ENCODE measurements at places on chromosomes 16 and 17.

DNA sequence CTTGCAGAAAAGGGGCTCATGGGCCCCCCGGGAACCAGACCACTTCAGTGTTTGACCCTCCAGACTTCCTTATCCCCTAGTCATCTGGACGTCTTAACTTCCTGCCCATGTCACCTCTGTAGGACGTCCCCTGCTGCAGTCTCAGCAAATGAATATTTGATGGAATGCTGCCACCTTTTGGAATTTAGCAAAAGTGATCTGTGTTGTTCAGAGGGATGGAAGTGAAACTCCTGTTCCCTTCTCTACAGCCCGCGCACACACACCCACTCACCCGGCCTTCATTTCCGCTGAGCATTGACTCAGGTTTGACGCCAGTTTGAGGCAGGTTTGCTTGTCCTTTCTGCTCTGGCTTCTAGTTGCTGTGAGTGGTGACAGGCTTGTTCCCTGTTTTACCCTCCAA lies 507.2 kb upstream of the EEF2KMT start:
- DNase-seq, result no peak

GRCh38 chr16:65981057-65981456 lies 385.4 kb upstream of the CDH5 start:
- DNase-seq, result no peak

DNA sequence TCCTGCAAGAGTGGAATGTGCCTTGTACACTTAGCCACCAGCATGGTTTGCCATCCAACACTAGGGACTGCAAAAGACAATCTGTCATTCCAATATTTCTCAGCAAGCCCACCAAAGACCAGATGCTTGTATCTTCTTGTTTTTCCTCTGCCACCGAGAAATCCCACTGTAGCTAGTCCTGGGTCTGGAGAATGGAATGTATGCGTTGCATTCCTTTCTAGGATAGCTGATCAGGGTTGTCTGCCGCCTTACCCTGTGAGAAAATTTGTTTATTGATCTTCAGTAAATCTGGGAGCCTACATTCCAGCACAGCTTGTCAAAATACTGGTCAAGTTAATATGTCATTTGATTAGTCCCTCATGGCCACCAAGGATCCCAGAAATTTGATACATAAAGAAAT lies 28.1 kb upstream of the ADAMTS18 start:
- no peak for DNase-seq

- DNase-seq, result peak; percentile 9
Observed at GRCh38 chr17:76369379-76369778, 15.0 kb upstream of the SPHK1 start.

- peak; percentile 61 for DNase-seq
Observed at GRCh38 chr16:252366-253337, 18.0 kb downstream of the FAM234A start.

- DNase-seq, result peak; percentile 56
Observed at GRCh38 chr17:63949576-63950250, 17.6 kb upstream of the CD79B start.

DNA sequence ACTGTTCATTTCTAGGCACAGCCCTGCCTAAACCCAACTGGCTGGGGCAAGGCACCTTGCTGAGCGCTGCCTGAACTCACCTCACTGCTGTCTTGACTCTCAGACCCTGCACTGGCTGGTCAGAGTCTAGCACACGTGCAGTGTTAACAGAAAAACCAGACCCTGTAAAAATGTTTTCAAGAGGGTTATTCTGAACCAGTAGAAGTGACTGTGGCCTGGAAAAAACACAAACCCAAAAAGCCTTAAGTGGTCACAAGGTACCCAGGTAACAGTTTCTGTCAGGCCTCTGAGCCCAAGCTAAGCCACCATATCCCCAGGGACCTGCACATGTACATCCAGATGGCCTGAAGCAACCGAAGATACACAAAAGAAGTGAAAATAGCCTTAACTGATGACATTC lies 6.1 kb upstream of the EIF4A3 start:
- DNase-seq, result no peak

GRCh38 chr16:75065149-75065505 lies 51.5 kb downstream of the LDHD start:
- no peak for DNase-seq

DNA sequence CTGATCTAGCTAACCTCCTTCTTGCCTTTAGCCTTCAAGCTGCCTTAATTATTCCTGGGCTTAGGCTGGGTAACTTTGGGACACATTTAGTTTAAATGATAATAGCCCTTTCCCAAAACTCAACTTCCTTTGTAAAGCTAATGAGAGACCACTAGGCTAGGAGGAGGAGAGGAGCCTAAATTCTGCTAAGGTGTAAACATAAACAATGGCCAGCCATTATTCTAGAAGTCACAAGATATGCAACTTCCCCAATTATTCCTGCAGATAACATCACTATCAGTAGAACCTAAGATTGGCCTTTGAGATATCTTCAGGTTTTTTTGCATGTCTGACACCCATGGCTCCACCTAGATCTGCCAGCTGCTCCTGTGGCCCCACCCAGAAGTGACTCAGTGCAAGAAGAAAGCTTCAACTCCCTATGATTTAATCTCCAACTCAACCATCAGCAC lies 131.2 kb upstream of the FAM20A start:
- no peak for DNase-seq

GRCh38 chr17:45828582-45829133 lies 16.0 kb upstream of the SPPL2C start:
- DNase-seq, result no peak

- DNase-seq, result no peak
Observed at GRCh38 chr16:51854401-51854951, 692.5 kb downstream of the TOX3 start.

- no peak for DNase-seq
Observed at GRCh38 chr17:27944546-27945332, 51.6 kb upstream of the LYRM9 start.

DNA sequence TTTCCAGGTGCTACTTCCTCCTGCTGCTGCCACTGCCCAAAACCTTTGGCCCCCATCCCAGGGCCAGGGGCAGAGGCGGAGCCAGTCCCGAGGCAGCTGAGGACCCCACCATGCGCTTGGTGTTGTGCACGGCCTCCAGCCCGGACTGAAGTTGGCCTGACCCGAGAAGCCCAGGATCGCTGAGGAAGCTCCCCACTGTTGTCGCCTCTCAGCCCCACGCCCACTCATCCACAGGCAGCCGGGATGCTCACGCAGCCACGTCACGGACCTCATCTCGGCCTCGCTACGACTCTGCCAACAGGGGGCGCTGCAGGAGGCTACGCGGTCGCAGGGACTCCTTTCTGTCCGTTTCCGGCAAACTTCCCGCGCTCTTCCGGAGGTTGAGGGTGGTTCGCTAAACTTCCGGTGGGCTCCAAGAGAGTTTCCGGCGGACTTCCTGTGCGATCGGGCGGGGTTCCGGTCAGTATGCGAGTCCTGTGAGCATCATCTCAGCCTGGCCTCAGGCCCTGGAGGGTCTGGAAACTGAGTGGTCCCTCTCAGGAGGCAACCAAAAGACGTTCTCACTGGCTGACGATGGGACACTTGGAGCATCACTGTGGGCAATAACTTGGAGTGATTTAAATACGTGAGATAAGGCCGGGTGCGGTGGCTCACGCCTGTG lies 12.4 kb downstream of the ZG16B start:
- DNase-seq, result peak; percentile 73

DNA sequence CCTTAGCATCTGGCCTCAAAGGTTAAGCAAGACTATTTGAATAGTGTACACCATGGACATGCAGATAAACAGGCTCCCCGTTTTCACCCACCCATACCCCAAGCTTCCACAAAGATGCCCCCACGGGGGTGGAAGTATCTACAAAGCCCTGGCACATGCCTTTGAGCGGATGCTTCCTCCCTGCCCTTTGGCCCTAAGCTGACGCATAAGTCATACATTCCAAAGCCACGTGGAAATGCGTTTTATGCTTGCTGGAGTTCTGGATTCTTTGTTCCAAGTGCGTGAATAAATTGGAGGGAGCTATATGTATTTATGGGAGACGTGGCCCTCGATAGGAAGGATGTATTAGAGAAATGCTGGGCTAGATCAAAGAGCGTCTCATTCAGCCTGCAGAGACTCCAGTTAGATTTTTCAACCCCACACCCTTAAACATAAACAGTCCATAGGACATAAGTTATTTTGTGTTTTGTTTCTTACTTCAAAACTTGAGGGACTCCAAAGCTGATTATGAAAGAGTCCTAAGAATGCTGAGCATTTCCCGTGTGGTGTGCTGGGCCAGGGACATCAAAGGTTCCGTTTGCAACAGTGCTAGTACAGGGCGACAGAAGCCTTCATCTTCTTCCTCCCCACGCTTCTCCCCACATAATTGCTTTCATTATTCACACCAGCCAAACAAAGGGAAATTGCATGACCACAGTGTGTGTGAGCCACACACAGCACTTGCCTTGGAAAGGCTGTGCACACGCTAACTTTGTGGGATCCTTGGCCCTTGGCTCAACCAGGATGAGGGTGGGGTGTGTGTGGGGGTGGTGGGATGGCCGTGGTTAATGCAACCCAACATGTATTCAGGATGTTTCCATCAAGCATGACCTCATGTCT lies 73.6 kb downstream of the WIPI1 start:
- DNase-seq, result peak; percentile 63

DNA sequence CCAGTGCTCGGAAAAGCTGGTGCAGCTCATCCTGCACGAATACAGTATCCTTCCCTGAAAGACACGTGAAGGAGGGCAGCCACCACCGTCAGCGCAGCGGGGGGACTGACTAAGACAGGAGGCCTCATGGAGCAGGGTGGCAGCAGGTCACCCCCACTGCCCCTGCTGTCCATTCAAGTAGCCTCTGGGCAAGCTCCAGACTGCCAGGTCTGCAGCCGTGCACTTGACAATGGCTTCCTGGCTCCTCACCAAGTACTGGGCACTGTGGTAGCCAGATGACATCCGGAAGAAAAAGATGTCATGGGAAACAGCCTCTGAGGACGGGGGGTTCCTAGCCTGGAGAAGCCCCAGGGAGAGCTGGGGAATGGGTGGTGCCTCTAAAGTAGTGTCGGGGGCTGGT lies 7.9 kb upstream of the MYO15A start:
- DNase-seq, result no peak

DNA sequence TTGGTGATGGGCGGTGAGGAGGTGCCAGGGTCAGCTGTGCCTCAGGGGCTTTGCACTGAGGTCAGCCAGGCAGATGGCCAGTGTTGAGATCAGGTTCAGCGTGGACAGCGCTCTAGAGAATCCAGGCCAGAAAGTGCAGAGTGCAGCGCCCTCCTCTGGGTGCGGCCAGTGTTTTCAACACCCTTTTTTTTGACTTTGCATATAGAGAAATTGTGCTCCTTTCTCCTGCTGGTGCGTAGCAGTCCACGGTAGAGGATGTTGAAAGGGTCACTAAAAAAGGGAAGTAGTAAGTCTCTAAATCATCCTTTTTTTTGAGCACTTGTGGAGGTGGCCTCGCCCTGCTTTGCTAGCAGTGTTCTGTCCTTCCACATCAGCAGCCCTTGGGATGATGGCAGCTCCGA lies 53.9 kb downstream of the BANP start:
- peak; percentile 39 for DNase-seq

DNA sequence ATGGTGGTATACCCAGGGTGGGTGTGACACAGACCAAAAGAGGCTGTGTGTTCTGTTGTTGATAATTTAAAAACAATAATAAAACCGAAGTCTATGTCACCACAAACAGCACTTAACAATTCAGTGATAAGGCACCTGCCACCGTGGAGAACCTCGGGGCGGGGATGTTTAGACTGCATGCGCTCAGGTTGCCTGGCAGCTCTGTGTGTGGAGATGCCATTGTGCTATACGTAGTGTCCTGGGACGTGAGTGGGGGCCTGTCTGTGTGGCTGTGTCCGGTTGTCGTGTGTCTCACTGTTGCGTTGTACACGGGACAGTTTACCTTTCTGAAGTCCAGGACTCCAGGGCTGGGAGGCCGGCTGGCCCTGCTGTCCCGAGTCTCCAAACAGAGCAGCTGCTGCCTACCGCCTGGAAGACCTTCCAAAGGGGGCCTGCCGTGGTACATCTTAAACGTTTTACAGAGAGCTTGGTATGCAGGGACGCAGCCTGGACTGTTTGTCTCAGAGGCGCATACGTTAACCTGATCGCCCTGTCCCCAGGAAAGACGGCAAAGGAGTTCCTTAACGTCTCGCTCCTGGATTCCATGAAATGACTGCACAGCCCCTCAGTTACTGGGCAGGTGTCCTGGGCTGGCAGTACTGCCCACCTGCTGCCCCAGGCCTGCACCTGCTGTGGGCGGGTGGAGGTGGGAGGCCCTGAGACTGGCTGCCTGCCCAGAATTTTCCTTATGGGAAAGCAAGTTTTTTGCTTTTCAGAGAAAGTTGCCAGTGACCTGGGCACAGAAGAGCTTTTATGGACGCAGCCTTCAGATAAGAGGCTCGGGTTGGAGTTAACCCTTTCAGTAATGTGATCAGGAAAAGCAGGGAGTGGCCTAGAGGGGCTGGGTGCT lies 19.0 kb downstream of the SPIRE2 start:
- no peak for DNase-seq

DNA sequence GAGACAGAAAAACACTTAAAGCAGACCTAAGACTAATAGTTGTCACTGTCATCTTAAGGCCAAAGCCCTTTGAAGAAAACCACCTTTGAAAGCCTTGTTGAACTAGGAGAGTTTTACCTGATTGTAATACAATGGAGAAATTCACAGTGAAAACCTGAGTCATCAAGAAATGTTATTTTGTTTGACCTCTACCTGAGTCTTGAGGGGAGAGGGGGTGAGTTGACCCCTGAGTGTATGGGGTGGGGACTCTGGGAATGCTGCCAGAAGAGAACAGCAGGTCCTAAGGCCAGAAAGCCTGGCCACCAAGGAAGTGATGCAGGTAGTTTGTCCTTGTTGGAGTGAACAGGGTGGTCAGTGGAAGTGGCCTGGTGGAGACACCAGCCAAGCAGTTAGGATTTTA lies 204.3 kb downstream of the SPECC1 start:
- DNase-seq, result no peak

- DNase-seq, result no peak
Observed at GRCh38 chr16:62638964-62639870, 603.0 kb upstream of the CDH8 start.

DNA sequence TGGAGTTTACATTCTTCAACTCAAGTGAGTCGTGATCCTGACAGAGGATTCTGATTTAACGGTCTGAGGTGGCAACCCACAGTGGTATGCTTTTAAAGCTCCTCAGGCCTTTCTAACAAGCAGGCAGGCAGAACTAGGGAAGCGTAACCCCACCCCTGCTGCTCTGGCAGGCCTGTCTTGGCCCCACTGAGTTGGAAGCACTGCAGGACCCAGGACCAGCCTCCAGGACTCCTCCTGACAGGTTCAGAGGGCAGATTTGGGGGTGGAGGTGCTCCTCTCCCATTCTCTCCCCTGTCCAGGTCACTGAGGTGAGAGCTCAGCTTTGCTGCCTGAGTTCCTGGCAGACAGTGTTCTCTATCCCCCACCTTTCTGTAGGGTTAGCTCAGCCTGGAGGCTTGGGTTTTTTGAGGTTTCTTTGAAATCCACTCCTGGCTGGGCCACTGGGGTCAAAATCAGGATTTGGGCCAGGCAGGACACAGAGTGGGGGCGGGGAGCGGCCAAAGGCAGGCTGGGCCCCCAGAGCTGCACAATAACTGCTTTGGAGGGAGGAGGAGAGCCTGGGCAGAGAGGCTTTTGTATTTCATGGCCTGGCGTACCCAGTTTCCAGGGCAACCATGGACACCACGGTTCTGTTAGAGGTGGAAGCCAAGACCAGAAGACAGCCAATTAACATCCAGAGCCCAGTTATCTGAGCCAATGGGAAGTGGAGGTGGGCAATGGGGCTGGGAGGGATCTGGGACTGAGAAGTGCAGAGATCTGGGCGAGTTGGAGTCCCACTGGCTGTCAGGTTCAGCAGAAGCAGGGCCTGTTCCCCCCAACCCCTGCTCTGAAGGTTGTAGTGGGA lies 9.5 kb downstream of the MRPL27 start:
- DNase-seq, result no peak
